ENCODE measurements at places on chromosomes 1 and 21.
A peak's percentile ranks its signal among the peaks of the same experiment; 100 is the strongest.

GRCh38 chr1:25504706-25505595, 38.5 kb upstream of the LDLRAP1 start:
- no peak for DNase-seq

GRCh38 chr1:15337656-15338402, 71.9 kb upstream of the EFHD2 start:
- DNase-seq = no peak

DNA sequence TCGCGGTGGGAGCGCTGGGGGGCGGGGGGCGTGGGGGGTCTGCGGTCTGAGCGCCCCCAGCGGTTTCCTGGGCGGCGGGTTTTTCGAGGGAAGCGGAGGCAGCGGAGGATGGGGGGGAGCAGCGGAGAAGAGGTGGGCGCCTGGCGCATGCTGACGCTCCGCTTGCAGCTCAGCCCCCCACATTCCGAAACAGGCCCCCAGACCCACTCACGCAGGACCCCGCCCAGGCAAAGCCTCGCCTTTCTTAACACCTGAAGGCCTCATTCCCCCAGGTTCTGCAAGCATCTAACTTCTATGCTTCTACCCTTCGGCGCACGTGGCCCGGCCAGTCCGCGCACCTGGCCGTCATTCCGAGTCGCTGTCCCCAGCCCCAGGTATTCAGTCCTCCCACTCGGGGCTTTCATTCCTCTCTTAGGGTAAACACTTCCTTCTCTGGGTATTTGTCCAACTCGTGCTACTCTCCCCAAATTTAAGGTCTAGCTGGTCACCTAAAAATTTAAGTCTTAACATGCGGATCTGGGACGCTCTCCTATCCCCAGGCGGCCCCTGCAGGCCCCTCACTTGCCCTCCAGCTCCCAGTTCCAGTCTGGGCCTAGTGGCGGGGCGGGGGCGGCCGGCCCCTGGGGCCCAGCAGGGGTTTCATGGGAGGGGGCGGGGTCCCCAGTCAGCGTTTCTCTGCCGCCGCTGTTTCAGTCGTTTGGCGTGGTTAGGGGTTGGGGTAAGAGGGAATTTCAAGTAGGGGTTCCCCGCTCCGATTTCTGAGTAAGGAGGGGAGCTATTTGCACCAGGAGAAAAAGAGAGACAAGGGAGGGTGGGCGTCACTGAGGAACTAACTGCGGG, 2.8 kb upstream of the ZBTB7B start:
- peak; percentile 62 for DNase-seq

DNA sequence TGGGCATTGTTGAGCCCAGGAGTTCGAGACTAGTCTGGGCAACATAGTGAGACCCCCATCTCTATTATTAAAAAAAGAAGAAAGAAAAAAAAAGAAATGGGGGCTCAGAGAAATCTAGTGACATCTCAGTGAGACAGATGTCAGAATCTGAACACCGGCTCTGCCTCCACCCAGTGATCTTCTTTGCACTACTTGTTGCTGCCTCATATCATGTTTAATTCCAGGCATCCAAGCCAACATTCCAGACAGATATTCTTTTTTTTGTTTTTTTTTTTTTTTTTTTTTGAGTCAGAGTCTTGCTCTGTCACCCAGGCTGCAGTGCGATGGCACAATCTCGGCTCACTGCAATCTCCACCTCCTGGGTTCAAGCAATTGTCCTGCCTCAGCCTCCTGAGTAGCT, 5.0 kb upstream of the ARL8A start:
- DNase-seq = no peak

GRCh38 chr1:30732277-30732996, 9.1 kb upstream of the MATN1 start:
- no peak for DNase-seq

DNA sequence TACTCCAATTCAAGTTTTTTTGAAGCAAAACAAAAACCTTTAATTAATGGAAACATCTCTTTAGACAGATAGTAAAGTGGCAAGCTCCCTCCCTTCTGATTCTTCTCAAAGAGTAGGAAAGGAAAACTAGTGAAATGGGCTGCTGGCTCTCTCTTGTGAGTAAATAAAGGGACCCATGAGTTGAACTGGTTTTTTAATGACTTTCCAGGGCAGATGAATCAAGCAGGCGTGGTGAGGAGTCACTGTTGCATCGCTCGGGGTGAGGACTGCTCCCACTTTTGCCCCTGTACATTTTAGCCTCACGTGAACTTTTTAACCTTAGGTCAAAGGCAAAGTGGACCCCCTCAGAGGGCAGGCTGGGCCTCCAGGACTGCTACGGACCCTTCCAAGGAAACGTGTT, 64.8 kb downstream of the ABCA4 start:
- DNase-seq = no peak

- DNase-seq = no peak
These were observed 524.1 kb downstream of the PTBP2 start for GRCh38 chr1:97245682-97246081.

DNA sequence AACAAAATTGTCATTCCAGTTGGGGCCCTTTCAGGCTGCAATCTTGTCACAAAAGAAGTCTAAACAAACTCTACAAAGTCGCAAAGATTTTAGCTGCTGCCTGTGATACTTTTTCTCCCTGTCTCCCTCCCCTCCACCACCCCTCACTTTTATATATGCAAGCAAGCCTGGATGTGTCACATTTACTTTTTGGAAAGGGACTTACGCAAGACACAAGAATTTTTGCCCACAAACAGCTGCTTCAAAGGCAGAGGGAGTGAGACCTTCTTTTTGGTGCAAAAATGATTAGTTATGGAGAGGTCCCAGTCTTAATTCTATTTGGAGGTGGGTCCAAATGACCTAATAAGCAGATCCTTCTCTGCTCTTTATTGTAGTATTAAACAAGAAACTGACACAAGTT, 22.9 kb upstream of the RALGPS2 start:
- no peak for DNase-seq

DNA sequence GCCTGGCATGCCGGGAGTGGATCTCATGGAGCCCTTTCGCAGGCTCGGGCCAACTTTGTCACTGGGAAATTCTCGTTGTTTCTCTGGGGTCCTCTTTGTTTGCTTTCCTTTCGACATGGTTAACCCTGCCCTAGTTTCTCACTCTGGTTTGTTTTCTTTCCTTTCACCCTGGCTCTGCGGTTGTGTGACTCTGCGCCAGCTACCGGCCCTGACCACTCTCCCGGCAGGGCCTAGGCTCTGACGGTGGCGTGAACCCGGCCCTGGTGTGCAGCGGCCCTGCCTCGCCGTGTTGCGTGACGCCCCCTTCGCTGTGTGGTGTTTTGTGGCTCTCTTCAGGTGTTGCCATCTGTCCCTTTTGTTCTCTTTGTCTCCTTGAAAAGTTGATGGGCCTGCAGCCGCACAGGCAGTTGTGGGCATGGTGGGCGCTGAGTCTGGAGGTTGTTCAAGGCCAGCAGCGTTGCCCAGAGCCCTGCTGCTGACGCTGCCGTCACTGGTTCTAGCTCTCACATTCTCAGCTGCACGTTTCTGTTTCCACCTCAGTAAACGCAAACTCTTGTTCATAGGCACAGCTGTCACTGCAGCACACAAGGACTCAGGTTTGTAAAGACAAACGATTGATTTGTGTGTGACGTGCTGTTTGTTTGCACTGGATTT, 64.6 kb upstream of the DIP2A start:
- DNase-seq = no peak

DNA sequence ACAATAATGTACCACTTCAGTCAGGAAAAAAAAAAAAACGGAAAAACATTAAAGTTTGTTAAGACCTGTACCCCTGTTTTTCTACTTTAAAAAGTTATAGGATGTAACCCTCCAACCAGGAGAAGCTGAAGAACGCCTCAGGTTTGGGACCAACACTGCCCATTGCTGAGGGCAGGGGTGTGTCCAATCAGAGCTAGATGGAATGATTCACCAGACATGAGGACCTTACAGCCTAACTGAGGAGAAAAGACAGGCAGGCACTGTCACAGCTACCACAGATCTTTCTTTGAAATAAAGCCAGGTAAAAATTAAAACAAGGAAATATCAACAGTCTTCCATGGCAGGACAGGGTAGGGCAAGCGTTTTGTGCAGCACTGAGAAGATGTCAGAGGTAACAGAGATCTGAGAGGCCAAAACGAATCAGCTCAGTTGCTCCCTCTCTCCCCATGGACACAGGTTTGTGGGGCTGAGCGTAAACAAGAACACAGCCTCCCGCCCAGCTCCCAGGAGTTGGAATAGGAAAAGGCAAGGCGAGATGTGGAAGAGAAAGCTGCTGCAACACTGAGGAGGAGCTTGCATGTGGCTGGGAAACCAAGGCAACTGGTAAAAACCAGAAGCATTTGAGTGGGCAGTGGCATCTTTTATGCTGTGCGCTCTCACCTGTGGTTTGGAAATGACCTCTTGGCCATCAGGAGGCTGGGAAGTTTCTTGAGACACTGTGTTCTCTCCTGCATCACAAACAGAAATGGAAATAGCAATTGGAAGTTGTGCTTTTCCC, 34.0 kb downstream of the SEC16B start:
- no peak for DNase-seq

- no peak for DNase-seq
These were observed 47.8 kb downstream of the SKI start for GRCh38 chr1:2275796-2276536.

GRCh38 chr1:63893976-63894375, 120.2 kb downstream of the ROR1 start:
- no peak for DNase-seq
